ENCODE measurements at places on chromosomes 4 and X. TPM values are rescaled to one million over a fixed set of nuclear protein-coding genes. Genes with fewer than 3 reads are reported as not detected.

Gene ARHGAP6
- 11.8 TPM for total RNA-seq

Gene SMIM10L2A
- 28.0 TPM for total RNA-seq

Gene KCNE5
- 0.79 TPM for total RNA-seq

Gene GABRQ
- total RNA-seq: 3.5 TPM

Gene ADH7
- not detected for total RNA-seq

Gene NXF2
- total RNA-seq: 19.1 TPM

Gene CLCN5
- total RNA-seq: 22.1 TPM

Gene LRP2BP
- total RNA-seq: 7.5 TPM
